ENCODE measurements at places on chromosomes 4 and X.

DNA sequence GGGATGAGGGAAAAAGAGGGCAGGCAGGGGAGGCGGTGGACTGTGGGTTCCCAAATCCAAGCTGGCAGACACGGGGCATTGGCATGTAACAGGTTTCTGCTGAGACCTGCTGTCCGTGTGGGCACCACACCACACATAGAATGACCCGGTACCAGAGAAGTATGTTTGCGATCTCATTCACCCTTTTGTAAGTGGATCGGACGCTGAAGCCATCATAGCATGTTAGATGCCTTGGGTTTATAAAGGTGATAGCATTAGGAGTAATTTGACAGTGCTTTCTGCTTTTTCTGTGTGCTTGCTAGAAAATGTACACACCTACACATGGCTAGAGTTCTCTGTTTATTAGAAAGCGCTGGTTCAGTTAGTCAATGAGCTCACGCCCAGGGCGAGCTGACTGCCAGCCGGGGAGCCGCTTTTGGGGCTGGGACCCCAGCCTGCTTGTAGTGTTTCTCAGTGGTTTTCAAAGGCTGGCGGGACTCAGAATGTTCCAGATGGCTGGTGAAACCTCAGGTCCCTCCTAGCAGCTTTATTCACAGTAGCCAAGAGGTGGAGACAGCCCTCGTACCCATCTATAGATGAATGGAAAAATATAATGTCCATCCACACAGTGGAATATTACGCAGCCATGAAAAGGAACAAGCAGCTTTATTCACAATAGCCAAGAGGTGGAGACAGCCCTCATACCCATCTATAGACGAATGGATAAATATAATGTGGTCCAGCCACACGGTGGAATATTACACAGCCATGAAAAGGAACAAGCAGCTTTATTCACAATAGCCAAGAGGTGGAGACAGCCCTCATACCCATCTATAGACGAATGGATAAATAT is 579 bp downstream of the IL3RA start:
- no peaks in the 10 kb centered on the region for H3K36me3 ChIP-seq
- H3K27me3 ChIP-seq, result peaks cover 3% of the 10 kb centered on the region
- no peak overlapping the region for H3K27ac ChIP-seq
- DNase-seq, result no peak

- H3K27me3 ChIP-seq, result no peaks in the 10 kb centered on the region
- H3K4me3 ChIP-seq, result no peak overlapping the region
- H3K27ac ChIP-seq, result no peak overlapping the region
- no peak for DNase-seq
Observed at GRCh38 chr4:180840142-180840541, 1403.1 kb upstream of the TENM3 start.

- DNase-seq, result no peak
- H3K4me3 ChIP-seq, result no peak overlapping the region
- no peaks in the 10 kb centered on the region for H3K4me1 ChIP-seq
- H3K27ac ChIP-seq, result no peak overlapping the region
- no peaks in the 10 kb centered on the region for H3K27me3 ChIP-seq
Observed at GRCh38 chr4:149512501-149512900, 303.1 kb downstream of the IQCM start.

GRCh38 chrX:41236629-41237028 is 97.3 kb upstream of the DDX3X start:
- DNase-seq, result no peak
- H3K36me3 ChIP-seq, result peaks cover 12% of the 10 kb centered on the region
- H3K27ac ChIP-seq, result no peak overlapping the region
- H3K4me3 ChIP-seq, result no peak overlapping the region
- H3K27me3 ChIP-seq, result no peaks in the 10 kb centered on the region
- H3K4me1 ChIP-seq, result no peaks in the 10 kb centered on the region

- no peaks in the 10 kb centered on the region for H3K27me3 ChIP-seq
- DNase-seq, result no peak
- no peak overlapping the region for H3K4me3 ChIP-seq
- peaks cover 5% of the 10 kb centered on the region for H3K36me3 ChIP-seq
- H3K27ac ChIP-seq, result no peak overlapping the region
Observed at GRCh38 chr4:153514688-153515426, 48.7 kb downstream of the TMEM131L start.

- no peaks in the 10 kb centered on the region for H3K4me1 ChIP-seq
- H3K27me3 ChIP-seq, result no peaks in the 10 kb centered on the region
- no peak overlapping the region for H3K4me3 ChIP-seq
Observed at GRCh38 chr4:163393471-163393870, 49.8 kb downstream of the NPY5R start.

GRCh38 chr4:169428376-169428775 is 157.6 kb upstream of the SH3RF1 start:
- no peak overlapping the region for H3K4me3 ChIP-seq
- no peaks in the 10 kb centered on the region for H3K4me1 ChIP-seq
- no peak for DNase-seq
- H3K27ac ChIP-seq, result no peak overlapping the region

- peaks cover 9% of the 10 kb centered on the region for H3K36me3 ChIP-seq
- peaks cover 12% of the 10 kb centered on the region for H3K4me1 ChIP-seq
- no peaks in the 10 kb centered on the region for H3K27me3 ChIP-seq
- H3K27ac ChIP-seq, result no peak overlapping the region
- DNase-seq, result peak; percentile 45
Observed at GRCh38 chr4:7843831-7844593, 95.6 kb downstream of the AFAP1 start.

- no peak overlapping the region for H3K4me3 ChIP-seq
- H3K27ac ChIP-seq, result no peak overlapping the region
- H3K36me3 ChIP-seq, result no peaks in the 10 kb centered on the region
- DNase-seq, result no peak
- H3K4me1 ChIP-seq, result no peaks in the 10 kb centered on the region
Observed at GRCh38 chrX:130877892-130878341, 25.1 kb downstream of the ENOX2 start.

- peaks cover 13% of the 10 kb centered on the region for H3K36me3 ChIP-seq
- no peaks in the 10 kb centered on the region for H3K27me3 ChIP-seq
- DNase-seq, result no peak
- no peak overlapping the region for H3K4me3 ChIP-seq
- H3K4me1 ChIP-seq, result peaks cover 15% of the 10 kb centered on the region
Observed at GRCh38 chr4:4415806-4416805, 29.2 kb downstream of the NSG1 start.

- H3K4me1 ChIP-seq, result no peaks in the 10 kb centered on the region
- H3K27me3 ChIP-seq, result no peaks in the 10 kb centered on the region
- no peak overlapping the region for H3K27ac ChIP-seq
- DNase-seq, result no peak
Observed at GRCh38 chrX:108397627-108398391, 40.4 kb downstream of the COL4A6 start.

GRCh38 chrX:119419146-119419545 is 20.0 kb downstream of the SLC25A43 start:
- no peaks in the 10 kb centered on the region for H3K36me3 ChIP-seq
- H3K4me1 ChIP-seq, result no peaks in the 10 kb centered on the region
- H3K4me3 ChIP-seq, result no peak overlapping the region
- no peak for DNase-seq

GRCh38 chr4:95432466-95432865 is 116.3 kb downstream of the UNC5C start:
- no peaks in the 10 kb centered on the region for H3K36me3 ChIP-seq
- no peak overlapping the region for H3K4me3 ChIP-seq
- no peak overlapping the region for H3K27ac ChIP-seq

DNA sequence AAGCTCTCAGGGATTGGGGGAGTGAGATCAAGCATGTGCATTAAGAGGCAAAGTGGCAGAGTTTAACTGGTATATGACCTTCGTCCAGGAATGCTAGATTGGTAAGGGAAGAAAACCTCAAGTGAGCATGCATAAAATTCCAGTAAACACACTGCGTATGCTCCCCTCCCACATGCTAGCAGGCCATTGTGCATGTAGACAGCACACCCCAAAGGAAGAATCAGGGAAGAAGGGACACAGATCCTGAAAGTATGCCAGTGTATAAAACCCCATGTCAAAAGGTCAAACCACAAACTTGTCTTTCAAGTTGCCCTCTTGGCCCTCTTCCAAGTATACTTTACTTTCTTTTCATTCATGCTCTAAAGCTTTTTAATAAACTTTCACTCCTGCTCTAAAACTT is 405.2 kb upstream of the CNKSR2 start:
- no peaks in the 10 kb centered on the region for H3K36me3 ChIP-seq
- no peaks in the 10 kb centered on the region for H3K27me3 ChIP-seq
- no peak overlapping the region for H3K4me3 ChIP-seq
- DNase-seq, result no peak
- H3K4me1 ChIP-seq, result no peaks in the 10 kb centered on the region

DNA sequence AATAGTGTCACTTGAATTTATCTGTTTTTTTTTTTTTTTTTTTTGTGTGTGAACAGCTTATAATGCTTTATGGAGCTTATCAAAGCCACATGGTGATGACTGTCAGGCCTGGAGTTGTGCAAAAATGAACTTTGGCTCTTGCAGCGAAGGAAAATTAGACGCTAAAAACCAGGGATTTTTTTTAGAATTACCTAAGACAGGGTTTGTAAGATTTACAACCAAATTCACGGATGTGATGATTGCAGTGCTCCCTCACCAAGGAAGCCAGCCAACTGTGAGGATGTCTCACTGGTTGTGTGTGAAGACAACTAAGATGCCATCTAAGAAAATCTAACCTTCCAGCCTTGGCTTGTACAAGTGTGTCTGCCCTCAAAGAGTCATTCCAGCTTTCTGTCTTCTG is 127.1 kb upstream of the SLC4A4 start:
- no peaks in the 10 kb centered on the region for H3K4me1 ChIP-seq
- no peaks in the 10 kb centered on the region for H3K27me3 ChIP-seq
- H3K36me3 ChIP-seq, result no peaks in the 10 kb centered on the region
- no peak overlapping the region for H3K27ac ChIP-seq

- no peak for DNase-seq
- no peaks in the 10 kb centered on the region for H3K4me1 ChIP-seq
- no peak overlapping the region for H3K27ac ChIP-seq
- no peaks in the 10 kb centered on the region for H3K36me3 ChIP-seq
- H3K27me3 ChIP-seq, result no peaks in the 10 kb centered on the region
Observed at GRCh38 chr4:186169945-186170802, 21.2 kb upstream of the CYP4V2 start.

DNA sequence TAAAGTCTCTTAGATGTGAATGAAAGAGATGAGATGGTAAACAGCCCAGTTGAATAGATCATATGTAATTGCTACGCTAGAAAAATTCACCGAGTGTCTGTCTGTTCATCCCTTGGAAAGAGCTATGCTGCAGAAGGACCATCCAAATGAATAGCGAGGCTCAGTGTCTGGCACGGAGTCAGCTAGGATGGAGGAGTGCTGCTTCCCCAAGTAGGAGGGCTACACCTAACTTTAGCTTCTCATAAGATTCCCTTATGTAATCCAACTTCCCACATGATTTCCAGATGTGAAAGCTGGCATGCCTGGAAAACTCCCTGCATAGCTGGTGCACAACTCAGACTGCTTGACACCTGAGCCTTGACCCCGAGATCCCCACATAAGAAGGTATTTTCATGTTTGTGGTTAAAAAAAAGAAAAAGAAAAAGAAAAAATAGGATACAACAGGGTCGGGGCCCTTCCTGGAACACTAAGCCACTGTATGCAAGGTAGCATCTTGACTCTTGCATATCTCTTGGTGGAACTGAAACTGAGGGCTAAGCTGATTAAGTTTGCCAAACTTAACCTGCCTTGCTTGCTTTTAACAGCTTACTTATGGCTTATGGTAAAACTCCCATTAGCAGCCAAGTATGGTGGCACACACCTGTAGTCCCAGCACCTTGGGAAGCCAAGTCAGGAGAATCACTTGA is 82.3 kb downstream of the FREM3 start:
- no peak for DNase-seq
- H3K27ac ChIP-seq, result no peak overlapping the region
- H3K4me1 ChIP-seq, result no peaks in the 10 kb centered on the region
- no peaks in the 10 kb centered on the region for H3K27me3 ChIP-seq
- H3K36me3 ChIP-seq, result no peaks in the 10 kb centered on the region

GRCh38 chrX:11351375-11352295 is 58.4 kb downstream of the AMELX start:
- no peaks in the 10 kb centered on the region for H3K27me3 ChIP-seq
- no peak overlapping the region for H3K27ac ChIP-seq
- no peaks in the 10 kb centered on the region for H3K36me3 ChIP-seq
- no peaks in the 10 kb centered on the region for H3K4me1 ChIP-seq

Measured in effector memory CD4-positive, alpha-beta T cell (primary cell).